Uterus (tissue), 4 donors: ENCODE measurements at places on chromosomes 7 and 10.

DNA sequence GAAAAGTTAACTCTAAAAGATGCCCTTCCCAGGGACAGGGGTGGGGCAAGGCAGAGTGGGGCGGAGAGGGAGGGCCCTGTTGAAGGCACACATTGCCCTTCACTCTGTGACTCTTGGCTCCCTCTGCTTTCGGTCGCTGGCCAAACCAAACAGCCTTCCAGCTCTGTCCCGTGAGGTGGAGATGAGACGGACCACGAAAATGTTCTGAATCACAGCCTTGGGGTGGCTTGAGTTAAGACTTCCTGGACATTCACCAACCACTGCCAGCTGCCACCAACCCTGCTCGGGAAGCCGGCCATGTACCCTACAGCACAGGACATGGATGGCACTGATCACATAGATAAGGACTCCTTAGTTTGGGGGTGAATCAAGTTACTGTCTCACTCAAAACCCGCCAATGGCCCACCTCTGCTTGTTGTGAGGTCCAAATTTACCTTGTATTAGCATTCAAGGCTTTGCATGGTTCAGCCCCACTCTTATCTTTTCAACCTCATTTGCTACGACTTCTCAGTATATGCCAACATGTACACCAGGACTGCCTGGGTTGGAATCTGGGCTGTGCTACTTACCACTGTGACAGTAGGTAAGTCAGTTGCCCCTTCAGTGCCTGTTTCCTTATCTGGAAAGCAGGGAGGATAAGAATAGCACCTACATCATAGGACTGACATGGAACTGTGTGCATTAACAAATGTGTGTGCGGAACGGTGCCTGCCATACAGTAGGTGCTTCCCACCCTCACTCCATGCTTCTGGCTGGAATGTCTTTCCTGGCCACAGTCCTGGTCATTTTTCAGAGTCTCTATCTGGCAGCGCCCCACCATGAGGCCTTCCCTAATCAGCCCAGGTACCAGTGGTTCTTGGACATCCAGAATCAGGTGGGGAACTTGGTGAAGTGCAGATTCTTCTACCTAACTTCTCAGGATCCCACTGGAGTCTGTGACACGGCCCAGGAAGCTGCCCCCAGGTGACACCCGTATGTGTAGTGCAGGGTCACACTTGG, 28.0 kb downstream of the ITPRIP start:
- no peak for DNase-seq

- no peak for DNase-seq
Observed at GRCh38 chr7:125375942-125376341, 446.3 kb upstream of the POT1 start.

DNA sequence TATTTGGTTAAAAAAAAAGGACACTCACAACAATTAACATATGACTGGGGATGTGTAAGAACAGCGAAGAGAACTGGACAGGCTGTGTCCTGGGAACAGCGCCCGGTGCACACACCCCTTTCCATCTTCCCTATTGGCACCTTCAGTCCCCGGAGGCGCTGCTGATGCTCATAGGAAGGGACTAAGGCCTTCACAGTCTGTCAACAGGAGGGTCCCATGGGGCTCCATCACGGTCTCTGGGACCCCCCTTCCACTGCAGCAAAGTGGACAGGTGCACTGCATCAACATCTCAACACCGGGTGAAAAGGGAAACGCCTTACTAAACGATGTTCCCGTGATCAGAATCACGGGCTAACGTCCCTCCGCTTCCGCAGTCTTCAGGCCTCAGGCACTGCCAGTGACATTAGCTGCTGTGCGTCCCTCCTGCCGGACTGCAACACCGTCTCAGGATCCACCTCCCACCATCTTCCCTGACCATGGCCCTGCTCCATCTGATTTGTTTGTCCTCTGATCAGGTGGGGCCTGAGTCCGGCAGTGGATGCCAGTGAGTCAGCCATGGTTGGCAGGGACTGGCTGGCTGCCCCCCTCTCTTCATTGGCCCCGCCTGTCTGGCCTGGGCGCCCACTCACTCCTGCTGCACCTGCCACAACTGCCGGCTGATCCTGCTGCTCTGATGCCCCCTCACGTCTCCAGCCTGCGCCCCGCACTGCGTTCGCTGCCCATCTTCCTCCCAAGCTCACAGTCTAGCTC, 614.7 kb downstream of the DNAJB6 start:
- no peak for DNase-seq

DNA sequence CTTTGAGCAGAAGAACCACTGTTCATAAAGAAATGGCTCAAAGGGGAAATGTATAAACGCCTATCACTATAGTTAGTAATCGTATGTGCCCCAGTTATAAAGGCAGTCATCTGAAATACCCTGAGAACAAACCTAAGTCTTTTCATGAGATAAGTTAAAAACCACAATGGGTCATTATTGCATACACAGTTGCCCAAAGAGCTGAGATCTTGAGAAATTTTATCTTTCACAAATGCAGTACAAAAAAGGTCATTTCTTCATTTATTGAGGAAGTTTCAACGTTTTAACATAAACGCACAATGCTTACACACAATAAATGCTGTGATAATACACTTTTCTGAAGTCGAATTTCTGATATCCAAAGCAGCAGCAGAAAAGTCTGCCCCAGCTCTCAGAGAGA, 114.4 kb downstream of the MICU1 start:
- no peak for DNase-seq

DNA sequence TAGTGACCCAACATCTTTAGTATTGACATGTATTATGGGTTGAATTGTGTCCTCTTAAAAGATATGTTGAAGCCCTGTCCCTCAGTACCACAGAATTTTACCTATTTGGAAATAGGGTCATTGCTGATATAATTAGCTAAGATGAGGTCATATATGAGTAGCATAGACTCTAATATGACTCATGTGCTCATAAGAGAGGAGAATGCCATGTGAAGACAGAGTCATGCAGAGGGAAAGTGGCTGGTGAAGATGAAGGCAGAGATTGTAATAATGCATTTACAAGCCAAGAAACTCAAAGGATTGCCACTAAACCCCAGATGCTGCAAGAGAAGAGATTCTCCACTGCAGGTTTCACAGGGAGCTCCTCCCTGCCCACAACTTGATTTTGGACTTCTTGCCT, 496.4 kb downstream of the KIF20B start:
- DNase-seq = no peak

- no peak for DNase-seq
Observed at GRCh38 chr7:39921506-39922175, 28.4 kb upstream of the CDK13 start.

DNA sequence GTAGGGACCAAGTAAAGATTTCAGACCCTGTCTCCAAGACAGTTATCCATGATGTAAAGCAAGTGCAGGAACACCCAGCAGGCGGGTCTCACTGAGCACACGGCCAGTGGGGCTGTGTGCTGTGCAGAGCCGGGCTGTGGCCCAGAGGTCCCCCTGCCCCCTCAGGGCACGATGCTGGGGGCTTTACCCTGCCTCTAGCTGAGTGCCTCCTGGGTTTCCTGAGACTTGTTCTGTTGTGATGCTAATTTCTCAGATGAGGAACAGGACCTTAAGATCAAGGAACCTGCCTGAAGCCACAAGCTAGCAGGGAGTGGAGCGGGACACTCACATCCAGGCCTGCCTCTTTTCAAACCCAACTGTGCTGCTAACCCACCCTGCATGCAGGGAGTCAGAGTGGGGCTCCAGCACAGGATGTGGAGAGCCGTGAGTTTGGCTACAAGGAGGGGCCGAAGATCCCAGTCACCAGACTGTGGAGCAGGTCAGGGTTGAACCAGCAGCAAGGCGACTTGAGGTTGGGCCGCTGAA, 76.1 kb upstream of the LYZL2 start:
- no peak for DNase-seq

- no peak for DNase-seq
Observed at GRCh38 chr7:11239316-11239715, 265.6 kb downstream of the PHF14 start.

- no peak for DNase-seq
Observed at GRCh38 chr10:49557681-49558080, 18.8 kb upstream of the ERCC6 start.

DNA sequence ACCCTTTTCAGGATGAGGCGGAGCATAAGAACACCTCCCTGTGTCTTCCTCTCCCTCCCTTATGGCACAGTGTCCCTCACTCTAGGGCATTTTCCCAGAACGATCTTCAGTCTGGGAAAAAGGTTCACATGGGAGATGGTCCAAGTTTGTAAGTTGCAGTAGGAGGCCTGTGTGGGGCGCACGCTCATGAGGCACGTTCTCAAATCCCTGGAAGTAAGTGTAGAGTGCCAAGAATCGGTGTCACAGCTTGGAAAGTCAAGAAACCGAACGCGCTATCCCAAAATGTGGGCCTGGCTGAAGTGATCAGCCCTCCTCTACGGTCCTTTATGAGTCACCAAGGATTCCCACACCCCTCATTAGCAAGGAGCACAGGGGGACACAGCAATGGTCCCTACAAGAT, 23.9 kb upstream of the SMARCD3 start:
- peak; percentile 29 for DNase-seq
